ENCODE measurements at places on chromosomes 2 and 18. TPM values are rescaled to one million over a fixed set of nuclear protein-coding genes. Genes with fewer than 3 reads are reported as not detected.

Gene NCKAP5
- 3.0 TPM for total RNA-seq

Gene MSGN1
- not detected for total RNA-seq

Gene CTNNA2
- total RNA-seq: not detected

Gene CDK15
- total RNA-seq: not detected

Gene DSC3
- total RNA-seq: 0.23 TPM

Gene LONRF2
- total RNA-seq: not detected

Gene HOXD4
- total RNA-seq: 13.7 TPM

Gene CHAC2
- total RNA-seq: 8.1 TPM
